ENCODE measurements at places on chromosomes 11 and 22.
A peak's percentile ranks its signal among the peaks of the same experiment; 100 is the strongest.

DNA sequence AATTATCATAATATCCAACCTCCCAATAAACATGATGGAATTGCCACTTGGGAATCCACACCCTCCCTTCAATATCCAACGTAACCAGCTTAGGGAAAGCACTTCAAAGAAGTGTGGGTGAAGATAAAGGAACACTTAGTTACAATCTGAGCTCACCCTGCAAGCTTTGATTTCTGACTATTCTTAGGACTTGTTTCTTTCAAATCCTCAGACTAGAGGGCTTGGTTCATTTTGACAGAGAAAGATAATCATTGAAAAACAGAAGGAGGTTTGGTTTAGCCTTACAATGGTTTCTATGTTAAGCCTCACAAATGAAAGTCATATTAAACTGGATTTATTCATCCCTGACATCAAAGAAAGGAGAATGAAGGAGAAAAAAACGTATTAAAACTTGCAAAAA, 57.9 kb upstream of the SYT13 start:
- DNase-seq: no peak

GRCh38 chr11:118688851-118689502, 9.5 kb upstream of the TREH start:
- DNase-seq: no peak

- no peak for DNase-seq
Measured at GRCh38 chr22:38761202-38762162, 5.7 kb upstream of the SUN2 start.

- no peak for DNase-seq
Measured at GRCh38 chr11:45322891-45323600, 36.9 kb upstream of the SYT13 start.

DNA sequence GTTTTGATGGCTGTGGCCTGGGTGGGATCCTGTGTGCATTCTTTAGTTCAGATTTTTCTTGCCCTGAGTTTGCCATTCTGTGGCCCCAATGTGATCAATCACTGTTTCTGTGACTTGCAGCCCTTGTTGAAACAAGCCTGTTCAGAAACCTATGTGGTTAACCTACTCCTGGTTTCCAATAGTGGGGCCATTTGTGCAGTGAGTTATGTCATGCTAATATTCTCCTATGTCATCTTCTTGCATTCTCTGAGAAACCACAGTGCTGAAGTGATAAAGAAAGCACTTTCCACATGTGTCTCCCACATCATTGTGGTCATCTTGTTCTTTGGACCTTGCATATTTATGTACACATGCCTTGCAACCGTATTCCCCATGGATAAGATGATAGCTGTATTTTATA, 620 bp downstream of the OR4C16 start:
- no peak for DNase-seq

DNA sequence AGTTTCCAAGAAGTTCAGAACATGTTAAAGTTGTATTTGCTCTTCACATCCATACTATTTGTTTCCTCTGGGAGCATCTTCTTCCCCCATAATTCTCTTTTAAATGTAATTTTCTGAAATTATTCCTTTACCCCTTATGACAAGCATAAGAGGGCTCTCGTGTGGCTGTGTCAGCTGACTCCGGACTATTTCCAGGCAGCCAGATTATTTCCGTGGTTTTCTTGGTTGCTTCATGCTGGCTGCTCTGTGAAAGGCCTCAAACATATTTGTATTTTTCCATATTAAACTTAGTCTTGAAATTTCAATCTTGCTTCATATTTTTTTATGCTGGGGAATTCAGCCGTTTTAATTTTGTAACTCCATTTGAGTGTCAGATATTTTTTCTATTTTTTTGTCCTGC, 2.8 kb upstream of the MMP1 start:
- no peak for DNase-seq

GRCh38 chr11:108958368-108959104, 293.7 kb downstream of the DDX10 start:
- DNase-seq: peak; percentile 70

DNA sequence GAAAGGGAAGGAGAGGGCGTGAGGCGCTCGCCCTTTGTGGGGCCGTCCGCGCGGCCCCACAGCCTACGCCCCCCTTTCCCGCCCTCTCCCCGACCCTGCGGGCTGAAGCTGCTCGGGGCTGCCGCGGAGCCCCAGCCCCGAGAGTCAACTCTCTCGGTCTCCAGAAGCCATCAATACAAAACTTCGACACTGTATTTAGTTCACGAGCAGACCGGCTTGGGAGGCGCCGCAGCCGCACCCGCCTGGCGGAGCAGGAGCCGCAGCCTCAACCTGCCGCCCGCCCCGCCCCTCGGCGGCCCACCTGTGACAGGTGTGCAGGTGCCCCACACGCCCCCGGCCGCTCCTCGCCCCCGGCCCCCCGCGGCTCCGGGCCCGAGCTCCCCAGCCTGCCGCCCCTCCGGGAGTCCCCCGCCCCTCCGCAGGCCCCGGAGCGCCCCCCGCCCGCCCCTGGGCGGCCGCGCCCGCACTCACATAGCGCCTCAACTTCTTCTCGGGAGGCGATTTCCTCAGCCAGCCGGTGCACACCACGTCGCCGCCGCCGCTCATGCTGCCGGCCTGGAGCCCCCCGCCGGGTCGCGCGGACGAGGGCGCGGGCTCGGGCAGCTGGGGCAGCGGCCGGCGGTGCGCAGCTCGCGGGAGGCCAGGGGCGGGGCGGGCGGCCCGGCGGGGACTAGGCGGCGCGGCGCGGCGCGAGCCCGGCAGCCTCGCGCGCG, at the start of gene GAB2:
Gene GAB2, minus strand, starts transcription at position 646 of the 713 bp plus-strand sequence. Its CDS starts 100 bp downstream, at position 546.
- DNase-seq: no peak

GRCh38 chr22:44080936-44081861, 57.1 kb downstream of the PARVB start:
- peak; percentile 68 for DNase-seq

DNA sequence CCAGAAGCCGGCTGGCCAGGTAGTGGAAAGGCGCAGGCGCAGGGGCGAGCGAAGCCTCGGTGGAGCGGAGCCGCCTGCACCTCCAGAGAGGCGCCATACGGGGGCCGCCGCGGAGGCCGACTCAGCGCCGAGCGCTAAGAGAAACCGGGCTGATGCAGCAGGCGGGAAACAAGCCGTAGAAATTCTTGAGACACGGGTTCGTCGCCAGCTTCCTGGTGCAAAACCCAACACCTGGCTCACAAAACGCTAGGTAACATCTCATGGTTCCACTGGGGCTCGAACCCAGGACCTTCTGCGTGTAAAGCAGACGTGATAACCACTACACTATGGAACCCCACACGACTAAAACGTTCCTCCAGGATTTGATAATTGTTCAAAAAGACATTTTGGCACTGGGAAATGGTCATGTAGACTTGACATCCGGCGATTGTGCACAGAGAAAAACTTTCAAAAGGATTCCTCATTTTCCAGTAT, 39.1 kb downstream of the OR4D9 start:
- DNase-seq: peak; percentile 93

GRCh38 chr11:76793391-76794291, 10.5 kb downstream of the TSKU start:
- no peak for DNase-seq

DNA sequence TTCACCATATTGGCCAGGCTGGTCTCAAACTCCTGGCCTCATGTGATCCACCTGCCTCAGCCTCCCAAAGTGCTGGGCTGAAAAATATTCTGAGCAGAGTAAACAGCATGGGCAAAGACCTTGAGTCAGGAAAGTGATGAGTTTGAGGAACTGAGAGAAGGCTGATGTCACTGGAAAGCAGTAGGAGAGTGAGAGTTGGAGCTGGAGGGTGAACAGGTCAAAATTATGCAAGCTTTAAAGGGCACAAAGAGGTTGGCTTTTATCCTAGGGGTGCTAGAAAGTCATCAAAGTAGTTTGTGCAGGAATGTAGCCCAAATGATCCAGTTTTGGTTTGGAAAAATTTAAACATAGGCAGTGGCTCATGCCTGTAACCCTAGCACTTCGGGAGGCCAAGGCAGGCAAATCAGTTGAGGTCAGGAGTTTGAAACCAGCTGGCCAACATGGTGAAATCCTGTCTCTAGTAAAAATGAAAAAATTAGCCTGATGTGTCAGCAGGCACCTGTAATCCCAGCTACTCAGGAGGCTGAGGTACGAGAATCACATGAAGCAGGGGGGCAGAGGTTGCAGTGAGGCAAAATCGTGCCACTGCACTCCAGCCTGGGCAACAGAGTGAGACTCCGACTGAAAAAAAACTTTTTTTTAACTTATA, 44.7 kb upstream of the CXCR5 start:
- DNase-seq: no peak

- no peak for DNase-seq
Measured at GRCh38 chr22:38456841-38457699, 2.1 kb upstream of the KCNJ4 start.

- no peak for DNase-seq
Measured at GRCh38 chr22:48579043-48579927, 1248.4 kb downstream of the BRD1 start.

- no peak for DNase-seq
Measured at GRCh38 chr11:26974069-26974783, 19.7 kb upstream of the FIBIN start.

GRCh38 chr11:127733552-127733951, 733.0 kb upstream of the KIRREL3 start:
- no peak for DNase-seq

- no peak for DNase-seq
Measured at GRCh38 chr22:47207846-47208554, 445.6 kb downstream of the TBC1D22A start.

DNA sequence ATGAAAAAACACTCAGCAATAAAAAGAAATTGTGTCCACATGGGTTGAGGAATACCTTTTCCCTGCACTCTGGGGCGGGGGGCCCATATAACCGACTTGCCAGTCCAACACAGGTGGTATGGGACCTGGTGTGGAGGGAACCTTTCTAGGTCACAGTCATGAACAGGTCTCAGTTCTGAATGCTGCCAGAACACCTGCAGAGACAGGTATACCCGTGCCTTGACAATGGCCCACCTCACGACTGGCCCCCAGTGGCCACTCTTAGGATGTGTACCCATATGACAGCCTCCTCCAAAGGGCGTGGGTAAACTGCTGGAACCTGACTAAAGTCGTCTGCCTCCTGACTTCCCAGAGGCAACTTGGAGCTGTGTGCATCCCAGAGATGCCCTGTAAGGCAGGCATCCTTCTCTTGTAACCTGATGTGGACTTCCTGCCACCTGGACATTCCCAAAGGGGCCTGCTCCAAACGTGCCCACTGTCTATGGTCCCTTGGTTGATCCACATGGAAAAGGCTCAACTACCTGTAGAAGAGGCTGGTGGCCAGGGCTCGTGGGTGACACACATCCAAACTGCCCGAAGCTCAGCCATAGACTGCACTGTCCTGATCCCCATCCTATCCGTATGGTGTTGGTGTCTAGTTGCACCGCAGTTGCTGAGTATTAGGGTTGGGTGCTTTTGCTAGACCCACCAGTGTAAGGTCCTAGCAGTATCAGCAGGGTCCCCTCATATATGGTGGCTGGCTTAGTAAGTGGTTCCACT, 859.3 kb downstream of the BRD1 start:
- DNase-seq: no peak

- DNase-seq: no peak
Measured at GRCh38 chr11:124474079-124474478, 28.6 kb upstream of the OR8B8 start.

- no peak for DNase-seq
Measured at GRCh38 chr22:41231369-41231768, 9.4 kb downstream of the CHADL start.

GRCh38 chr11:10287140-10287539, 6.9 kb downstream of the SBF2 start:
- no peak for DNase-seq

DNA sequence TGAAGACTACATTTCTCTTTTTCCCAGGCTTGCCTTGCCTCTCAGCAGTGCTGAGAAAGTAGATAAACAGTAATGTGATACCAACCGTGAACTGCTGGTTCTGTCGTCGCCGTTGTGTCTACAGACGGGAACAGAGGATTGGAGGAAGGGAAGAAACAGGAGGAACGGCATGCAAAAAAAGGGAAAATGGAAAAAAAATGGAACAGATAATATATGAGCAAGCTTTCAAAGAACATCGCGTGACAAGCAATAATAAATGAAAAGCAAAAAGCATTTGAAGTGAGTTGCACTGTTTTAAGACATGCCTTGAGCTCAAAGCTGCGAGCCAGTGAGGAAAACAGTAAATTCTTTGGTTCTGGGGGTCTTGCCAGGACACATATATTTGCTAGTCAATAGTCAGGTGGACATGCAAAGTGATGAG, 305.9 kb downstream of the CADM1 start:
- no peak for DNase-seq
